ENCODE measurements at places on chromosomes 16 and 17.

GRCh38 chr17:60248618-60249289 lies 99.0 kb downstream of the CA4 start:
- DNase-seq, result no peak

GRCh38 chr16:88303890-88304819 lies 78.6 kb upstream of the ZNF469 start:
- DNase-seq, result peak; percentile 98

DNA sequence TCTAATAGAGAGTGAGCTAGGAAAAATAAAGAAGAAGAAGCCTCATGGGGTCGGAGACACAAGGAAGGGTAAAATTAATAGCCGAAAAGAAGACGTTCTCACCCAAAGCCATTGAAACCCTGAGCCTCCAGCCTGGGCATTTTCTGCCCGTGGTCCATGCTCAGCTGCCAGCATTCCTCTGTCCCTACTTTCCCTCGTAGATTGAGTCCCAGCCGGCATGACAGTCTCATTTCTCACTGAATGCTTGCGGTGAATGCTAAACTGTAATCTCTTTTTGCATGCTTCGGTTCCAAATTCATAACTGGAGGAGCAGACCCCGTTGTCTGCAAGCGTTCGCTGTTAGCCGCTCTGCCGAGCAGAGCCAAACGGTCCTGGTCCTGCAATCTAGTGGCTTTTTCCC lies 54.0 kb upstream of the COX10 start:
- no peak for DNase-seq

GRCh38 chr16:46947900-46948547 lies 25.4 kb downstream of the DNAJA2 start:
- peak; percentile 65 for DNase-seq

- no peak for DNase-seq
Measured at GRCh38 chr16:8115814-8116213, 474.5 kb downstream of the TMEM114 start.

DNA sequence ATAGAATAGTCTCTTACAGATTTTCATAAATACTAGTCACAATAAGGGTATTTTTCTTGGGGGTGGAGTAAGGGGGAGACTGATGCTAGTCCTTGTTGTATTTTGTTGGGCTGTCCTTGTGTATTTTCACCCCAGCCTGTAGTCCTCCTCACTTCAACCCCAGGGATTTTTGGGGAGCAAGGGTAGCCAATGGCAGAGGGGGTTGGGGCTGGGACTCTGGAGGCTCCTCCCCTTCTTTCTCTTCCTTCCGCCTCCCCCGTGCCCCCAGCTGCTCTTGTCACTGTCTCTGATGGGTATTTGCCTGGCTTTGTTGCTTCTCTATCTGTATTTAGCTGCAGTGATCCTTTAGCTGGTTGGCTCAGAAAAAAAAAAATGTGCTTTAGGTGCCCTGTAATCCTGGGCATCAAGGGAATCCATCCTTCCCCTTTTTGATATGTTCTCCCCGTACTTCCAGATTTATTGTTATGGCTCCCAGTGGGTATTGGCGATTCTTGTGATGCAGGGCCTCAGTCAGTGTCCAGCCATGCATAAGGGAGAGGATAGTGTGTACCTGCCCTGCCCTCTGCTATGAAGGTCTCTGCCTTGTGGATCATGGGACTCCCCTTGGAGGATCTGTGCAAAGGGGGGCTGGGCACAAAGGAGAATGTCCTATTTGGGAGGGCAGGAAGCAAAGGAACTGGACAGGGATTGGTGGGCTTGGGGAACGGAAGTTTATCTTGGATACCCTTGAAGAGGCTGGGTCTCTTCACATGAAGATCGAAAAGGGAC lies 16.5 kb downstream of the SNF8 start:
- DNase-seq, result no peak

GRCh38 chr16:10847176-10847575 lies 28.6 kb upstream of the TVP23A start:
- no peak for DNase-seq

GRCh38 chr16:85655216-85656129 lies 33.3 kb downstream of the GINS2 start:
- peak; percentile 71 for DNase-seq

Data from osteoblast (primary cell).